ENCODE measurements at places on chromosomes 4 and X. TPM values are rescaled to one million over a fixed set of nuclear protein-coding genes. Genes with fewer than 3 reads are reported as not detected.

SPP1 gene
- 11.3 TPM for total RNA-seq

RHOXF2B gene
- total RNA-seq, result not detected

RAB40AL gene
- total RNA-seq, result 0.43 TPM

CACNA1F gene
- not detected for total RNA-seq

DSPP gene
- total RNA-seq, result not detected

RBMX gene
- 209 TPM for total RNA-seq

RAI2 gene
- total RNA-seq, result not detected

ADGRL3 gene
- 1.3 TPM for total RNA-seq

MTTP gene
- not detected for total RNA-seq

GLRA2 gene
- not detected for total RNA-seq

RAB9B gene
- 0.64 TPM for total RNA-seq

CLDN34 gene
- under 0.01 TPM for total RNA-seq

GAGE12E gene
- not detected for total RNA-seq

HTN1 gene
- total RNA-seq, result under 0.01 TPM

DCAF8L1 gene
- total RNA-seq, result not detected

PHOX2B gene
- total RNA-seq, result not detected

GATA1 gene
- not detected for total RNA-seq

GRCh38 chr4:38188136-38188535 is 227.9 kb downstream of the PTTG2 start:
- DNase-seq, result no peak

DNA sequence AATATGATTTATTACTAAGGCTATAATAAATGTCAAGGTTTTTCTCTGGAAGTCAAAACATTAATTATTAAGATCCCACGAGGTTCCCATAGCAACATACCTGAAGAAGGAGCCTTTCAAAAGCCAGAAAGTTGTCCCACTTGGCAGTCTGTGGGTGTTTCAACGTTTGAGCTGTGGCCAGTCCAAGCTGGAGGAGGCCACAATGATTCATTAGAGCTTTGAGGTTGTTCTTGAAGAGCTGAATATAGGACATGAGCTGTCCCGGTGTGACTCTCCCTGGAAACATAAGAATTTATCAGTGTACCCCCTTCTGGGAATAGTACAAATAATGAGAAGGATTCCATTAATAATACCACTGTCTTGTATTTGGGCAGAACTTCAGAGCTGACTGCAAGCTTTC is 92.1 kb downstream of the SCFD2 start:
- no peak for DNase-seq

DNA sequence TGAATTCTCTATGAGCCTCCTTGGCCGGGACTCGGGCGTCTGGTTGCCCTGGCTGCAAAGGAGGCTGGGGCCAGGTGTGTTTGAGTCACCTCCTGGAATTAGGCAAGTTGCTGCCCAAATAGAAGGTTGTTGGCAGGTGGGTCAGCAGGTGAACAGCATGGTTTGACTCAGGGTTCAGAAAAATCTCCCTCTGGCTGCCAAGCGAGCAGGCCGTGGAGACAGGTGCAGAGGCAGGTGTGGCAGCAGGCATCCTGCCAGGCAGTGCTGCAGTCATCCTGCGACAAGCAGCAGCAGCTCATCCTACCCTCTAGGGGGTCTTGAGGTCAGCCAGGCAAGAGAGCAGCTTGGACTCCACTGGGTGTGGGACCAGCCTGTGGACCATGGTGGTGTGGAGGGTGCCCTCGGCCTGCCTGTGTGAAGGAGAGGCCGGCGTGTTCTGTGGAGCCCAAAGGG is 8.2 kb downstream of the MSANTD1 start:
- no peak for DNase-seq

GRCh38 chrX:11754958-11755645 is 2.9 kb upstream of the MSL3 start:
- no peak for DNase-seq

DNA sequence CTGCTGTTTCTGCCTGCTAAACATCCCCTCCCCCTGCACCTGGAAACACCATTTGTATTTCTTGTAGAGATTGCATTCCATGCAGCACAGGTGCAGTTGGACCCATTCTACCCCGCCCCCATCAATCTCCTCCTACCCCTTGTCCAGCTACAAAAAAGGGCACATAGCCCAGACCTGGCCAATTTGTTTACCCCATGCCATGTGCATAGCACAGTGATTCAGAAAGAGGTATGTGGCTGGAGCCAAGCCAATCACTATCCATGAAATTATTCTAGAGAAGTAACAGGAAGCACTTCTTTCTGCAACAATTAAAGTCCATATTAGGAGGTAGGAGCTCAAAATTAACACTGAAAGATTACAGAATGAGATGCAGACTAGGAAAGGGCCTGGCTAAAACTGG is 20.2 kb upstream of the TMEM184C start:
- peak; percentile 66 for DNase-seq

GRCh38 chr4:5709207-5709575 is 832 bp upstream of the EVC2 start:
- no peak for DNase-seq

GRCh38 chr4:20085653-20086052 is 166.1 kb upstream of the SLIT2 start:
- no peak for DNase-seq

DNA sequence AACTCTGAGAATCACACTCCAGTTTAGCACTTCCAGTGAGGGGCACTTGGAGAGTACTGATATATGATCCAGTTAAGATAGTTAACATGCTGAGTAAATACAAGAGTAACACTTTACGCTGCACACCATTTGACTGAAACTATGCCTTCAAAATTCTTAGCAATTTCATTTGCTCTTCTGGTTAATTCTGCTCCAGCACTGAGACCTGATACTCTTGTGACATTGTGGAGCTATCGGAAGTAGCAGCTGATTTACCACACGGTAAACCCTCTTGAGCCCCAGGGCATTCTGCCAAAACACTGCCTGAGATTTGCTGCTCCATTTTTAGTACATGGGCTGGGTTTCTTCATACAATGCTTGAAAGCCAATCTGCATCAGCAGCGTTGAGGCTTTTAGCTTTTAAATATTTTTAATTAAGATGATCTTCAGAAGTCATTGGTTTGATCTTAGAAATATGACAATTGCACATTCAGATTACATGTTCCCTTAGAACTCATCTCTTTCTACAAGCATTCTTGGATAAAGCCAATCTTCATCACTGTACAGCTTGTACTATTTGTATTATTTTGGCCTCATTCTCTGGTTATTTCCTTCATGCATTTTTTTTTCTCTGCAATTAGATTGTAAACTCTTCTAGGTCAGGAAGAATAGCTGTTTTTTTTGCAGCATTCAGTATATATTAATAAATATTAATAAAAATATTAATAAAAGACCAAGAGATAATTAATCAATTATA is 67.8 kb upstream of the ETNPPL start:
- DNase-seq, result peak; percentile 74

DNA sequence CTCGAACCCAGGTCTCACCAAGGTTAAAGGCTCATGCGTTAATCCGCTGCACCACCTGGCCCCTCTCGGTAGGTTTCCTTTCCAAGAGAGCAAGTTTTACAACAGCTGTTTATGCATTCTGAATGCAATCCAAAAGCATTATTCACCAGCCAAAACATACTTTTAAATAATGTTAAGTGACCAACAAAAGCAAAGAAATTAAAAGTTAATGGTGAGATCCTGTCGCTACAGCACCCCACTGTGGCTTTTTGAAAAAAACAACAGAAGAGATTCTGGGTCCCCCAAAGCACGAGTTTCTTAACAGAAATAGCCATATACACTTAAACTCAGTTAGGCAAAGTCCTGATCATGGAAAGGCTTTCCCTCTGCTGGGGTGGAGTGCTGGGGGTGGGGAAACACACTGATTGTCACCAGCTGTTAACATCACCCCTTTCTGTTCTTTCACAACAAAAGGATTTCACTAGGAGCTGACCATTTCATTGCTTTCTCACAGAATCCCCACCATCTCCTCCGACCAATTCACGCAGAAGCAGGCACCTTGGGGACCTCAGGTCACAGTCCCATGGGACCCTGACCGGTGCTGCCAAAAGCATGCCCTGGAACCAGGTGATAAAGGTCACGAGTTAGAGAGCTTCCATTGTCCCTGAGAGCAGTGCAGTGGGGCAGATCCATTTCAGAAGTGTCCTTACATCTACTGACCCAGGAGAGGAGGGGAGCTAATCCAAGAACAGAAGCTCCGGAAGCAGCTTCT is 51.2 kb downstream of the ZNF827 start:
- peak; percentile 74 for DNase-seq

- peak; percentile 40 for DNase-seq
These were observed 259.8 kb downstream of the FBXO8 start for GRCh38 chr4:174023641-174024040.

GRCh38 chrX:12269484-12269883 is 131.2 kb downstream of the FRMPD4 start:
- DNase-seq, result peak; percentile 8

- peak; percentile 37 for DNase-seq
These were observed 863 bp upstream of the FAM193A start for GRCh38 chr4:2535376-2536192.

DNA sequence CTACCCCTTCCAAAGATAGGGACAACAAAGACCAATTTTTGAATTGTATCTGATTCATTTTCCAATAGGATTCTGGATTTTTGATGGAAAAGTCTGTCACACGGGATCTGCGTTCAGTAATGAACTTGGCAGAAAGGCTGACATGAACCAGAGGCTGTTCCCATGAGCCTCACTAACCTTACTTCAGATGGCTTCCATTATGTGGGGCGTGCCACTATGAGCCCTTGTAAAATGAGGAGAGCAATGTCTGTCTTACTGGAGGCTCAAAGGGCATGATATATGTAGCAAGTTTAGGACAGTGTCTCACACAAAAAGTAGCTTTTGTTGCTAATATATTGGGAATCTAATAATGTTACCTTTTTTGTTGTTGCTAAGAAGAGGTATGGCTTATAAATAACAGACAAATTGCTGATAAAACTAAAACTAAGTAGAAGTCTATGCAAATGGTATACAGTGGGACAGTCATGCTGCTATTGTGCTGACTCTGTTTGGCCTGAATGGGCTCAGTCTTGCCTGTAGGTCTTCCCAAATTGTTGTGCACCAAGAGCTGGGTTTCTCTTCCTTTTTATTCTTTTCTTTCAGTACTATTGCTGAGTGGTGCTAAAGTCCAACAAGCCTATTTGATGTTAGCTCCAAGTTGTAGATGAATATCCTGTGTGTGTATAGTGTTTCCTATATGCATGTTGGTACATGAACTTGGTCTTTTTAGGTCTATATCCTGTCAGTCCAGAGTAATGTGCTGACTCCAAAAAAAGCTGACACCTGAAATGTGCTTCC is 132.1 kb downstream of the SPRY1 start:
- no peak for DNase-seq

- DNase-seq, result no peak
These were observed 2352.3 kb downstream of the PCDH7 start for GRCh38 chr4:33072298-33073089.

DNA sequence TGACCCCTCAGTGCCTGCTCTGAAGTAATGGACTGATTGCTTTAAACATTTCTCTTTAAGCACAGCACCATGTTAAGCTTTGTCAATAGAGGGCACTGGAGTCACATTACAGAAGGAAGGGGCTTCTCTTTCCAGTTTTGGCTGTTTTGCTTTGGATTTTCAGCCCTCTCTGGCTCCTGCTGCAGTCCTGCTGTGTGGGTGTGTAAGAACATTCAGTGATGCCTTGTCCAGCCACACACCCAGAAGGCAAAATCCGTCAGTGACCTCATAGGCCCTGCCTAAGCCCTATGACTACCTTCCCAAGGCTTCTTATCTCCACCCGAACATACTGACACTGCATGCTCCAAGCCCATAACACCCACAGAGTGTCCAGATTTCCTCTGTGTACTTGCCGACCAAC is 215.3 kb upstream of the CTSO start:
- DNase-seq, result peak; percentile 80

- DNase-seq, result no peak
These were observed 269.2 kb downstream of the HNRNPD start for GRCh38 chr4:82104578-82104977.

- peak; percentile 31 for DNase-seq
These were observed 5.9 kb downstream of the IRAK1 start for GRCh38 chrX:154013614-154014360.

DNA sequence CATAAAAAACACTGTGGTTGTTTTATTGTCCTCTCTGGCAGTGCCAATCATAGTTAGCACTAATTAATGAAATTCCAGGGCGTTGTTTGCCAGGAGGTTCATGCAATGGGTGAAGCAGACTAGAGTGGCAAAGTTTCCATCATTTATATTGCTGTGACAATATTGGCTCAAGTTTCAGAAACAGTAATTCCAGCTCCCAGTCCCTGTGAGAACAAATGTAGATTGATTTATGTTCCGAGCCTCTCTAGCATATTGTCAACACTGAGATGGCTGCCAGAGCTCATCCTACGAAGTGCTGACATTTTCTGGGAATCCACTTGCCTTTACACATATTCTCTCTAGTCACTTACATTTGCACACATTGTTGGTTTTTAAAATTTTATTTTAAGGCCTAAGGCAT is 440.0 kb upstream of the IGFBP7 start:
- DNase-seq, result no peak

GRCh38 chr4:154254999-154255398 is 236.6 kb downstream of the DCHS2 start:
- DNase-seq, result no peak

- no peak for DNase-seq
These were observed 42.3 kb upstream of the ANK2 start for GRCh38 chr4:113007151-113007550.

- no peak for DNase-seq
These were observed 2471.7 kb downstream of the ARAP2 start for GRCh38 chr4:33772582-33772981.

GRCh38 chr4:8236106-8236919 is 33.2 kb upstream of the HTRA3 start:
- no peak for DNase-seq

DNA sequence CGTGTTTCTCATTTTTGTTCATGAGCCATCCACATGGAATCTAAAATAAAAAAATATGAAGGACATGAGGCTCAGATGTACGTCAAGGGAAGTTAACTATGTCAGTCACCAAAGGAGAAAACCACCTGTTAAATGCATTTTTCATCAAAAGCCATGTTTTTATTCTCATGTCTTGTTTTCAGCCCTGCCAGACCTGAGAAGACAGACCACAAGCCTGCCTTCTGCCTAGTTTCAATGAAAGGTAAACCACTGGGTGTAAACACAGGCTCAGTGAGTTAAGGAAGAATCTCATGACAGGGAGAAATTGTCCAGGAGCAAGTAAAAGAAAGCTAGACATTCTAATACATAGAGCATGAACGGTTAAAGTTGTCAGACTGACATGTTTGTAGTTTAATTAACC is 52.3 kb upstream of the TNIP3 start:
- DNase-seq, result peak; percentile 13

- DNase-seq, result peak; percentile 46
These were observed 21.1 kb downstream of the RNF4 start for GRCh38 chr4:2489841-2490552.

DNA sequence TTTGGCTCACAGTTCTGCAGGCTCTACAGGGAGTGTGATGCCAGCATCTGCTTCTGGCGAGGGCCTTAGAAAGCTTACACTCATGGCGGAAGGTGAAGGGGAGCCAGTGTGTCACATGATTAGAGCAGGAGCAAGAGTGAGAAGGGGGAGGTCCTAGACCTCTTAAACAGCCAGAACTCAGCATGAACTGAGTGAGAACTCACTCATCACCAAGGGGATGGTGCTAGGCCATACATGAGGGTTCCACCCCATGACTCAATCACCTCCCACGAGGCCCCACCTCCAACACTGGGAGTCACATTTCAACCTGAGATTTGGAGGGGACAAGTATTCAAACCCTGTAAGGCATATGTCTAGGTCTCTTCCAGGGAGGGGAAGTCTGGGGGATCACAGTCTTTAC is 33.4 kb downstream of the SPRY1 start:
- DNase-seq, result no peak

GRCh38 chr4:52841682-52842456 is 20.2 kb upstream of the RASL11B start:
- peak; percentile 51 for DNase-seq

- DNase-seq, result peak; percentile 59
These were observed 288.0 kb upstream of the SFRP2 start for GRCh38 chr4:154076921-154077320.
